ENCODE measurements at places on chromosomes 1 and 21.
A peak's percentile ranks its signal among the peaks of the same experiment; 100 is the strongest.

DNA sequence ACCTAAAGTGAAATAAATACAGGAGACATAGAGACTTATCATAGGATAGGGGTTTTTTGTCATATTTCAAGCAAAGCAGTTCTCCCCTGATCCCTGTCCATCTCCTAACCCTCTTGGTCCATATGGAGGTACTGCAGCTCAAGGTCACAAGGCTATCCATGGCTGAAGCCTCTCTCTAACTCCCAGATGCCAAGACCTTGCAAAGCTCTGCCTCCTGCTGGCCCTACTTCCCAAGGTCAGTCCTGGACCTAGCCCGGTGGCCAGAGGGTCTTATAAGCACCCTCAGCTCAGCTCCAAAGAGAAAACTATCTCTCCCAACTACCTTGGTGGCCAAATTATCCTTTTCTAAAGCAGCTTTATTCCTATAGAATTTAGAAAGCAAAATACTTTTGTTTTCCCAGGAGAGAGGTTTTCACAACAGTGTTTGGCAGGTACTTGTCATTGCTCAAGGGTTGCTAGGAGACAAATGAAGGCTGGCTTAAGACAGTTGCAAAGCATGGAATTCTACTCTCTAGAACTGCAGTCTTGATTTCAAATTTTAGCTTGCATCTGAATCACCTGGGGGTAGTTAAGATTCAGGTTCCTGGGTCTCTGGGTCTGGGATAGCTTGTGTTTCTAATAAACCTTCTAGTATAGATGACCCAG is 121.5 kb downstream of the XCL2 start:
- no peak for DNase-seq

- no peak for DNase-seq
Measured at GRCh38 chr1:178612261-178612660, 99.4 kb downstream of the TEX35 start.

GRCh38 chr1:66752000-66752592 is at the start of gene DYNLT5:
TSS of gene DYNLT5 (plus strand) at chr1:66752459. CDS start at chr1:66754659, 2,200 bp downstream.
- no peak for DNase-seq

- DNase-seq = no peak
Measured at GRCh38 chr1:59457786-59458185, 160.9 kb downstream of the FGGY start.

- no peak for DNase-seq
Measured at GRCh38 chr1:184892116-184892515, 82.2 kb downstream of the NIBAN1 start.

DNA sequence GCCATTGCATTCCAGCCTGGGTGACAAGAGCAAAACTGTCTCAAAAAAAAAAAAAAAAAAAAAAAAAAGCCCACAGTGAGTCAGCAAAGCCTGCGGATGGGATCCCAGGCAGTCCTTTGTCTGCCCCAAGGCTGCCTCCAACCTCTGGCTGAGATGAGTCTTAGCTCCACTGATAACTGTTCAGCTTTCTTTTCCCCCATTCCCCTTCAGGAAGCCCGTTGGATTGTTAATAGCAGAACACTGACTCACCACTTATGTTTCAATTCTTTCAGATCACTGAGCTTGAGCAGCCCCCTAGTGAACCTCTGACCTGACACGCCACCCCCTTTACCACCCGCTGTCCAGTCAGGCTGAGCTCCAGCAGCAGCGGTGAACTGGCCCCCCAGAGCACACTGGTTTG is 57.5 kb downstream of the ERG start:
- no peak for DNase-seq

DNA sequence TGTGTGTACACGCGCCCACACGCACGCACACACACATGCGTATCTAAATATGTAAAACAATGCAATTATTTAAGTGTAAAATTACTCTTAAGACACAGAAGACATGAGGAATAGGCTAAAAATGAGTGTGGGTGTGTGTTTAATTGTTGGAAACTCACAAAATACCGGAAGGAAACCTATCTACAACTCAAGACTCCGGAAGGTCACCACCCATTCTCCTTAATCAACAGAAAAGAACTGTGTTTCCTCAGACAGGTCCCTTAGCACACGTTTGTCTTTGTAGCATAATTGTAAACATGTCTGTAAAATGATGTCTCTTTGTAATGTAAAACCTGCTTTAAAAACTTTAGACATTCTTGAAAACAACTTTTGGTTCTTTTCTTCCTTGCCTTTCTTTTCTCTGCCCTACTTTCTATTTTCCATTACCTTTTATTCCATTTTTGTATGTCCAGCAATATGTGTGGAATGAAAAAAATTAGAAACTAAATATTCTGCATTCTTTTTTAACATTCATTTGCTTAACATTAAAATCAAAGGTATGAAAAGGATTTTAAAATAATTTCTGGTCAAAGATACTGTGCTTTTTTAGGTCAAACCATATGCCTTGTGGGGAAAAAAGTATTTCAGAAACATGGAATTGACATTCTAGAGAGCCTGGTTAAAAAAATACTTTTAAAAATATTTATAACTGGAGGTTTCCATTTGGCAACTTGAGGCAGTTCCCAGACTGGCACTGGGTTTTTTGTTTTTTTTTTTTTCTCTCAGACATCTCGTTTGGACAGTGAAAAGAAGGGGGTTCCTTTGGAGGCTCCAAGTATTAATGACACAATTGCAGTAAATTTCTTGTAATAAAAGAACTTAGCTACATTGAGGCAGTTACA is 46.2 kb downstream of the ATP5PF start:
- no peak for DNase-seq

GRCh38 chr1:197614916-197615692 is 160.2 kb downstream of the DENND1B start:
- DNase-seq = peak; percentile 54

DNA sequence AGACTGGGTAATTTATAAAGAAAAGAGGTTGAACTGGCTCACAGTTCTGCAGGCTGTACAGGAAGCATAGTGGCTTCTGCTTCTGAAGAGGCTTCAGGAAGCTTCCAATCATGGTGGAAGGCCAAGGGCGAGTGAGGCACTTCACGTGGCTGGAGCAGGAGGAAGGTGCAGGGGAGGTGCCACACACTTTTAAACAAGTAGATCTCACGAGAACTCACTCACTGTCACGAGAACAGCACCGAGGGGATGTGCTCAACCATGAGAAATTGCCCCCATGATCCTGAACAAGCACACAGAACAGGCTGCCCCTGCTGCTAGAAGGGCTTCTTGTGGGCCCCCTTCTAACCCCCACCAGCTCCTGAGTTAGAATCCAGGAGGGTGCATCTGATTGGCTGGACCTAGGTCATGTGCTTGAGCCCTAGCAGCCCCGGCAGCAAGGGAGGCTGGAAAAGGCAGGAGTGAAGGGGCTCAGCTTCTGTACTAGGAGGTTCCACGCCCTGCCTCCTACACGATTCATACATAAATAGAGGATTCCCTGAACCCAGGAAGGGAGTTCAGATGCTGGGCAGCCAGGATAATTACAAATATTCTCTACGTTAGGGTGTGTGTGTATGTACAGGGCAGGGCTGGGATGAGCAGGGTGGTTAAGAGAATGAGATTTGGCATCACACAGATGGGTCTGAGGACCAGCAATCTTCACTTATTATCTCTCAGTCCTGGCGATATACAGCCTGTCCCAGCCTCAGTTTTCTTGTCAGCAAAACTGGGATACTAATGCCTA is 72.8 kb upstream of the ATP5PO start:
- no peak for DNase-seq

- DNase-seq = no peak
Measured at GRCh38 chr1:209107535-209107934, 476.0 kb upstream of the CAMK1G start.

DNA sequence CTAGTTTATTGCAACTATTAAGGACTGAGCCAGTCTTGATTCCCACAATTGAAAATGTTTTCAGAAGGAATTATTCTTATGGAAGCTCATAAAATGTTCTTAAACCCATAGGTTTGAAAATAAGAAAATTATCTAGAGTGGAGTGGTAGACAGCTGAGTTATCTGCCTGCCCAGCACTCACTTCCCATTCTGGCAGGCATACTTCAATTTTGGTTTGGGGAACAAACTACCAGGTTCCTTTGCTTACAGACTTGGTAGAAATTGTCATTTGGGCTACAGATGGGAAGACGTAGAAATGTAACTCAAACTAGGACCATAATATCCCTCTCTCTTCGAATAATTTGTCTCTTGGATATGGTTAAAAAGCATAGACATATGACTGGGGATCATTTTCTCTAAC is 18.4 kb downstream of the JUN start:
- no peak for DNase-seq

DNA sequence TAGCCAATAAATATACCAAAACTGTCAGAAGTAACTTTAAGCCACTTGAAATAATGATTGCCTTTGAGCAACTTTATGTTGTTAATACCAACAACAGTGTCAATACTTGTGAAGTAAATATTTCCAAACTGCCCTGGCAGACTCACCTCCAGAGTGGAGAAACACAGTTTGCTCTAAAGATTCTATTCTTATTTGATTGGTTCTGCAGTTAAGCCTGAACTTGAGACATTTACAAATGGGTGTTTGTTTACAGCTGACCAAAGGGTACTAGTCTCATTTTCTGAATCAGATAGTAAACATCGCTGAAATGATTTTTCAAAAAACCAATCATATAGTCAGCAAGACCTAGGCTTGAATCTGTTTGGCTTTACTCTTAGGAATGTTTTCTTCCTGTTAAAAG is 1.3 kb upstream of the MYOC start:
- no peak for DNase-seq

Data from SJCRH30 (cell line).